ENCODE measurements at places on chromosomes 3 and 15. TPM values are rescaled to one million over a fixed set of nuclear protein-coding genes. Genes with fewer than 3 reads are reported as not detected.

SPSB4 gene
- not detected for total RNA-seq

PPP2R3A gene
- 0.54 TPM for total RNA-seq

DNA sequence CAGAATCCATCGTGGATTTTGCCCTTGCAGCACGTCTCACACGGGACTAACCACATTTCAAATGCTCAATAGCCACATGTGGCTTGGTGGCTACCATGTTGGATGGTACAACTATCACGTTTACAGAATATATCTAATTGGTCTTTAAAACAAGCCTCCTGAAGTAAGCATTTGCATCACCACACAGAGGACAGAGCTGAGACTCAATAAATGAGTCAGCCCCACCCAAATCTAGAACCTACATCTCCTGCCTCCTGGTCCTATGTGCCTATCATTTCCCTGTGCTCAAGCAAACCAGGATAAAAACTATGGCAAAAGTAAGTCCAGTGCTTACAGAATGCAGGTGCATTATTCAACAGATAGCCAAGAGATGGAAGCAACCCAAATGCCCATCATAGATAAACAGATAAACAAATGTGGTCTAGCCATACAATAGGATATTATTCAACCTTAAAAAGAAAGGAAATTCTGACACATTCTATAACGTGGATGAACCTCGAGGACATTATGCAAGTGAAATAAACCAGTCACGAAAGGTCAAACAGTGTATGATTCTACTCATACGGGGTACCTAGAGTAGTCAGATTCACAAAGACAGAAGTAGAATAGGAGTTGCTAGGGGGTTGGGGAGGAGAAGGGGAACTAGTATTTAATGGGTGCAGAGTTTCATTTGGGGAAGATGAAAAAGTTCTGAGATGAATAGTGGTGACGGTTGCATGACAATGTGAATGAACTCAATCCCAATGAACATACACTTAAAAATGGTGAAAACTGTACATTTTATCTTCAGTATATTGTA is 43.9 kb downstream of the SRGAP3 start:
- DNase-seq: no peak

TLR9 gene
- total RNA-seq: 0.18 TPM

DNA sequence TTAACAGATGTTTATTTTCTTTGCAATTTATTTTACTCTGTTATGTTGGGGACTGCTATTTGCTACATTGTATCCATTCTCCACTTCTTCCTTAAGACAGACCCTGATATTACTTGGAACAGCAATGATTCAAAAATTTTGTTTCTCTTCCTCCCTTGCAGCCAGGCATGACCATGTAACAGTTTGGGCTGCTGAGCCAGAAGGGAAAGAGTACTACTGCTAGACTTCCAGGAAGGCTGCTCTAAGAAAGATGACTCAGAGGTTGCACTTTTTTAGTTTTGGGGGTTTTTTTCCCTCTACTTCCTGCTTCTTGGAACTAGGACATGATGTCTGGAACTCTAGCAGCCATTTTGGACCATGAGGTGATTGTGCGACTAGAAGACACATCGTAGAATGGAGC is 10.3 kb downstream of the PRR20G start:
- no peak for DNase-seq

DNA sequence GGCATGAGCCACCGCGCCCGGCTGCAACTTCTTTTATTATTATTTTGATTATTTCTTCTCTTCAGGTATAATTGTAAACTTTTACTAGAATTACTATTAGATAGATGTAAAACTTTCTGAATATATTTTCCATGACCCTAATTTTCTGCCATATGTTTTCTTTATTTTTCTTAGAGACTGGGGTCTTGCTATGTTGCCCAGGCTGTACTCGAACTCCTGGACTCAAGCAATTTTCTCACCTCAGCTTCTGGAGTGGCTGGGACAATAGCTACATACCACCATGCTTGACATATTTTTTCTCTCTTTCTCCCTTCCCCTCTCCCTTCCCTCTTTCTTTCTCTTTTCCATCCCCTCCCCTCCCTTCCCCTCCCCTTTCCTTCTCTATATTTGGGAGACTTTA is 29.6 kb upstream of the CHST2 start:
- no peak for DNase-seq

DNA sequence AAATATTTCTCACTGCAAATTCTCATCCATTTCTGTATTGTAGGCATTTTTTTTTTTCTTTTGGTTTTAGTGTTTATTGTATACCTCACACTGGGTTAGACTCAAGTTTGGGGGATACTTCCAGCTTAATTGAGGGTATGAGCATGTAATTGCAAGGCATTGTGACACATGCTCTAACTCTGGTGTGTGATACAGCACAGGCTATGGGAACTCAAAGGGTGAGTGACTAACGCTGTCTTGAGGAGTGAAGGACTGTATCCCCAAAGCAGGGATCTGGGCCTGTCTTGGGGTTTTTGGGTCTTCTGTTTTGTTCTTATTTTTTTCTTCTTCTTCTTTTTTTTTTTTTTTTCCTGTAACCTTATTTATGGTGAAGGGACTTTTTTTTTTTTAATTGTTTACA is 26.9 kb downstream of the MAP2K1 start:
- no peak for DNase-seq

GRCh38 chr3:102081572-102082289 is 232.4 kb downstream of the NFKBIZ start:
- DNase-seq: no peak

THSD4 gene
- not detected for total RNA-seq

DNA sequence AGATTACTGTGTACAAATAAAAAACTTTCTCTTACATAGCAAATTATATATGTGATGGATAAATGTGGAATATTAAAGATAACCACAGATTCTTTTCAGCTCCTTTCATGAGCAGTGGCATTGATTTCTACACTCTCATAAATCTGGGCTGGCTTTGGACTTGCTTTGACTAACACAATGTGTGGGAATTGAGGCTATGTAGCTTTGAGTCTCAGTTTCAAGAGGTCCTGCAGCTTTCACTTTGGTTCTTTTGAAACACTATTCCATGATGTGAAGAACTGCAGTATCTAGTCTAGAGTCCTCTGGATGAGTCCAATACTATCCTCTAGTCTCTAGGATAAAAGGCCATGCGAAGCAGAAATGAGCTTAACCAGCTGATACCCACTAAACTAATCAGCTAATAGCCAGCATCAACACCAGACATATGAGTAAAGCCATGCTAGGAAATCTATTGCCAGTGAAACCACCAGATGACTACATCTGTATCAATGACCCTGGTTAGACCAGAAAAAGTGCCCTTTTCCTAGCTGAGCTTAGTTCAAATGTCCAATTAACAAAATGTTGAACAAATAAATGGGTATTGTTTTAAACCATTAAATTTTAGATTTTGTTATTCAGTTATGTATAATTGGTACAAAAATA is 274.9 kb upstream of the ZPLD1 start:
- DNase-seq: no peak

GRCh38 chr15:89101302-89102193 is 13.3 kb downstream of the ABHD2 start:
- DNase-seq: no peak

GRCh38 chr3:191030929-191031328 is 168.1 kb upstream of the OSTN start:
- DNase-seq: no peak

DNA sequence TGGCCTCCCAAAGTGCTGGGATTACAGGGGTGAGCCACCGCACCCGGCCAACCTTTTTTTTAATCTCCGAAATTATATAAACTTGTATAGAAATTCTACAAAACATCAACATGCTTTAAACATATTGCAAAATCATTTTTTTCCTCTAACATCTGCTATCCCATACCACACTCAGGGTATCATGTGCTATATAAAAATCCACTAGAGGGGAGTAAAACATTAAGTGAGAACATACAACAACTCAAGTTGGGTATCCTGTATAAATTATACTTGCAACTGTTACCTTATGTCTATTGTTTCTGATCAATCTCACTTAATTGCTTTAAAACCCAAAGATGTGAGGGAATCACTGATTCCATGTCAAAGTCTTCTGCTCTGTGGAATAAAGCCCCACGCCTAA is 71.9 kb upstream of the FBN1 start:
- DNase-seq: no peak
